ENCODE measurements at places on chromosomes 3 and 15.

- no peak for DNase-seq
Observed at GRCh38 chr3:174581558-174581957, 277.6 kb upstream of the NAALADL2 start.

DNA sequence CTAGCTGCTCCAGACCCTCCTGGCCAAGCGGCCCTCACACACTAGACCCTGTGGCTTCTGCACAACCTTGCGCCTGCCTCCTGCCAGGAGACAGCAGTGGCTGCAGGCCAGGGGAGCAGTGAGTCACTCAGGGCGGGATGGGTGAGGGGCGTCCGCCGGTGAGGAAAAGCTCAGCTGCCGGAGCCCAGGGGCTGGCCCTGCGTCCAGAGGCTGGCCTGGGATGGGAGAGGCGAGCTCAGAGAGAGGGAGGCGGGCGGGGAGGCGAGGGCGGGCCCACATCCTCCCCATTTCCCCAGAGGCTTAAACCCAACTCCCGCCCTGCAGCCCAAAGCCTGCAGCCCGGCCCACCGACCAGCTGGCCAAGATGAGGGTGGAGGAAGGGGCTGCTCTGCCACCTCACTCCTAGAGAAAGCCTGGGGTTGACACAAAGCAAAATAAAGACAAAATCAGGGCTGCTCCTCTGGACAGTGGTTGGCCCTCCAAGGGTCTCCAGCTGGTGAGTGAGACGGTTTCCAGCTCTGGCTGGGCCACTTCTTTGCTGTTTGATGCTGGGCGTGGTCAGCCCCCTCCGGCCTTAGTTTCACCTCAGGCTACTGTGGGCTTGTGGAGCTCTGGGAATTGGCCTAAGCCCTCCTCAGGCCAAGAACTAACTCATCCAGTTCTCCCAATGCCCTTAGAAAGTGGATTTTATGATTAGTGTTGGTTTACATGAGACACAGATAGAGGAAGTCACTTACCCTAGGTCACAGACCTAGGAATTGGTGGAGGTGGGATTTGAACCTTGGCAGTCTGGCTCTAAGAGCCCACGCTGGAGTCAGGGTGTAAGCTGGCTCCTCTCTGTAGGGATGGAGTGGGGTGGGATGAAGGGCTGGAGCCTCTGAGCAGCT, 50.6 kb downstream of the IQSEC1 start:
- no peak for DNase-seq

DNA sequence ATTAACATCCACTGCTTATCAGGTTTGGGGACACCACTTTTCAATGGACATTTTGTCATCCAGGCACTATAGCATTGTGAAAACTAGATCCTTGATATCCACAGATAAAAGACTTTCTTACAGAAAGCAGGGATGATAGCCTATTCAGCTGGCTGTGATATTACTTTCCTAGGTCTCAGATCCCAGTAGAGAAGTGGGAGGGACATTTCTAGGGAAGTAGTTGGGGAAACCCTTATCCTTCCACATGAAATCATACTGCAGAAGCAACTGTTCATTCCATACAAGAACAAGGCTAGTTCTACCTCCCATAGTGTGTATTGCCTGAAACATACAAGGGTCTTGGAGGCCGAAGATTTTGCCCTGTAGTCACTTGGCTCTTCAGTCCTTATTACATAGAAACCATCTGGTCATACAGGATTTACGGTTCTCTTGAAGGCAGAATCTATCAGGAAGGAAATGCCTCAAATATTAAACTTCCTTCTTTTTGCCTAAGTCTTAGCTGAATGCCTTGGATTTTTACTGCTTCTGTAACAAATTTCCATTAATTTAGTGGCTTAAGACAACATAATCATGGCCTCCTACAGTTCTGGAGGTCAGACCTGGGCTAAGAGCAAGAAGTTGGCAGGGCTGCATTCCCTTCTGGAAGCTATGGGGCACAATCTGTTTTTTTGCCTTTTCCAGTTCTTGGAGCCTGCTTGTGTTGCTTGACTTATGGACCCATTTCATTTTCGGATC, 119.4 kb downstream of the ECT2 start:
- DNase-seq = no peak

GRCh38 chr15:95556866-95557225, 773.7 kb upstream of the NR2F2 start:
- no peak for DNase-seq

DNA sequence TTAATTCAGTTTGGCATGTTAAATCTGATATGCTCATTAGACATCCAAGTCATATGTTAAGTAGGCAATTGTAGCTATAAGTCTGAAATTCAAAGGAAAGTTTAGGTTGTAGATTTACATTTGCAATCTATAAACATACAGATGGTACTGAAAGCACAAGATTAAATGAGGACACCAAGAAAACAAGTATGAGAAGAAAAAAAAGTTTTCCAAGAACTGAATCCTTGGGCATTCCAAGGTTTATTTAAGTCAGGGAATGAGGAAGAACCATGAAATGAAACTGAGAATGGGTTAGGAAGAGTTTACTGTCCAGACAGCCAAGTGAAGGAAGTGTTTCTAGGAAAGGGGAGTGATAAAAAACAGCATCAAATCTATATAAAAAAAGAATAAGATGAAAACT, 756.1 kb upstream of the DPPA4 start:
- no peak for DNase-seq

DNA sequence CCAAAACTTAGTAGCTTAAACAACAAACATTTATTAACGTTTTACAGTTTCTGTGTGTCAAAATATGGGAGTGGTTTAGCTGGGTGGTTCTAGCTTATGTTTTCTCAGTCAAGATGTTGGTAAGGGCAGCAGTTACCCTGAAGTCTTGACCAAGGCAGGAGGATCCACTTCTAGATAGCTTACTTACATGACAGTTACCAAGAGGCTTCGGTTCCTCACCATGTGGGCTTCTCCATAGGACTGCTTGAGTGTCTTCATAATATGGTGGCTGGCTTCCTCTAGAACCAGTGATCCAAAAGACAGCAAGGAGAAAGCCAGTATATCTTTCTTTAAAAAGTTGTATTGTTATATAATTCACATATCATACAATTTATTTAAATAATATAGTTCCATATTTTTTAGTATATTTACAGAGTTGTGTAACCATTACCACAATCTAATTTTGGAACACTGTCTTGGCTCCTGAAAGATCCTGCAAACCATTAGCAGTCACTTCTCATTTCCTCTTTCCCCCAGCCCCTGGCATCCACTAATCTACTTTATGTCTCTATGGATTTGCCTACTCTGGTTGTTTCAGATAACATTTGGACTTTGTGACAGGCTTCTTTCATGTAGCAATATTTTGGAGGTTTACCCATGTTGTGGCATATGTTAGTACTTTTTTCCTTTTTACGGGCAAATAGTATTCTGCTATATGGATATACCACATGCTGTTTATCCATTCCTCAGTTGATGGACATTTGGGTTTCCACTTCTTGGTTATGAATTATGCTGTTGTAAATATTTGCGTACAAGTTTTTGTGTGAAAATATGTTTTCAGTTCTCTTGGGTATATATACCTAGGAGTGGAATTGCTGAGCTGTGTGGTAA, 33.3 kb downstream of the MAPK6 start:
- DNase-seq = no peak

DNA sequence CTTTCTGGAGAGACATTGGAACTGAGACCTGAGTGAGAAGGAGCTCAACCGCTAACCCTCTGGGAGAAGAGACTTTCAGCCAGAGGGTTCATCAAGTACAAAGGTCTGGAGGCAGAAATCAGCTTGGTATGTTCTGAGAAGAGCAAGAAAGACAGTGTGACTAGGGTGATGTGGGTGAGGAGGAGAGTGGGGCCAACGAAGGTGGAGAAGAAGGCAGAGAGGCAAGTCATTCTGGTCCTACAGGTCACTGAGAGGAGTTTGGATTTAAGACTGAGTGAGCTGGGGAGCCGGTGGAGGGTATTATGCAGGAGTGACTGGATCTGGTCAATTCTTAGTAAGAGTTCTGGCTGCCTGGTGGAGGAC, 12.2 kb downstream of the XIRP1 start:
- DNase-seq = no peak

- DNase-seq = no peak
Observed at GRCh38 chr3:40546816-40547215, 22.1 kb downstream of the ZNF621 start.

- DNase-seq = no peak
Observed at GRCh38 chr15:84949043-84949442, 32.6 kb upstream of the PDE8A start.

DNA sequence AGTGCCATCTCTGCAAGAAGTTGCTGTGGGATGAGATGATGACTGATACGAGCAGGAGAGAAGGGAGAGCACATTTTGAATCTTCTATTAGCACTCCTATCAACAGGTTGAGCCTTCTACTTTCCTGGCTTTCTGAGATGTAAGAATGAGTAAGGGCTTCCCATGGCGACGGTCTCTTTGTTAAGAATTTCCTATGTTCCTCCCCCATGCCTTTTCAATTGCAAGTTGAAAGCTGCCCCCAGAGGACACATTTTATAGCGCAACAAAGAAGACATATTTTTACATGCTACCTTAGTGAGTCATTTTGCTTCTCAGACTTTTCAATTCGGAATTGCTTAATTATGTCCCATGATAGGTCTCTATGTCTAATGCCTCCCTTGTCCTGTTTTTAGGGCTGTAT, 71.3 kb upstream of the LRTM1 start:
- DNase-seq = no peak

GRCh38 chr15:74958320-74958907, 1.8 kb upstream of the RPP25 start:
- DNase-seq = no peak

- DNase-seq = no peak
Observed at GRCh38 chr3:110793611-110794010, 278.0 kb upstream of the NECTIN3 start.

Measured in stimulated activated CD4-positive, alpha-beta T cell treated with anti-CD3 and anti-CD28 coated beads, Interleukin-4, amount 100 ng/mL, for 4 hours (primary cell).